Head of caudate nucleus (tissue), 42 donors: ENCODE measurements at places on chromosomes 2 and 18.

GRCh38 chr2:25808006-25808383, 70.3 kb downstream of the ASXL2 start:
- no peak for DNase-seq

GRCh38 chr18:64668461-64668962, 519.6 kb upstream of the LINC00305 start:
- DNase-seq = no peak

DNA sequence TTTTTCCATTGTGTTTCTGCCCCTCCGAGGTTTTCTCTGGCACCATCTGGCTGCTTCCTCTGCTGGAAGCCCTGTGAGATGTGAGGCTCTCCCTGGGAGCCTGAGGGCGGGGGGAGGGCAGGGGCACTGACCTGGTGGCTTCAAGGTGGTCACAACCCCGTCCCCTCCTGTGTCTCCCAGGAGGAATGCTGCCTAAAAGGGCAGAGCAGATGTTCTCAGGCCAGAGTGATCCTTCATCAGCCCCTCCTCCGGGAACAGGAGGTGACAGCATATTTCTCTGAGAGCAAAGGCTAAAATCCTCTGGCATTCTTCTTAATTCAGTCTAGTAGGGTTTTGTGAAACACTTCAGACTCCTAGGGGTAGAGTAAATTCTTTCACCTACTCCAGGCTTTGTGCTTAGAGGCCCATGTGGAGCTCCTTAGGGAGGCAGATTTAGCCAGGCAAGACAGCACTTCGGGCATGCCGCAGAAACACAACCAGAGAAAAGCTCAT, 18.3 kb upstream of the GREB1 start:
- DNase-seq = no peak

- peak; percentile 67 for DNase-seq
These were observed 42.4 kb downstream of the MRPS5 start for GRCh38 chr2:95079199-95079683.

DNA sequence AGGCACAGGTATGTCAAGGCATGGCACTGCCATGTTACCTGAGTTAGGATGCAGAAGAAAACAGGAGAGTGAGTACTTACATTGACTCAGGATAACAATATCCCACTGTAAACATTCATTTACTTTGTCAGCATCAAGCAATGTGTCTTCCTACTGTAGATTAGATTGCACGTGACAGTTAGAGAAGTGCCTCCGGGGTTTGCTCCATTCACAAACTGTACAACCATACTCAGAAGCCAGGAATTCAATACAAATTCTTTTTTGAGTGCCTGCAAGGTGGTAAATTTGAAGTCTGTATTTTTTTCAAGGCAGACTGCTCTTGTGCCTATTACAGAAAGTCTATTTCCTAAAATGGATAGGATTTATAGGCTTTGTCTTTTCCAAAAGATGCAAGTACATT, 34.1 kb downstream of the CDCA7 start:
- no peak for DNase-seq

GRCh38 chr2:208978946-208979345, 444.9 kb upstream of the MAP2 start:
- DNase-seq = no peak
